ENCODE measurements at places on chromosomes 4 and X.

- no peak for DNase-seq
Observed at GRCh38 chr4:76749355-76749754, 148.6 kb downstream of the SOWAHB start.

DNA sequence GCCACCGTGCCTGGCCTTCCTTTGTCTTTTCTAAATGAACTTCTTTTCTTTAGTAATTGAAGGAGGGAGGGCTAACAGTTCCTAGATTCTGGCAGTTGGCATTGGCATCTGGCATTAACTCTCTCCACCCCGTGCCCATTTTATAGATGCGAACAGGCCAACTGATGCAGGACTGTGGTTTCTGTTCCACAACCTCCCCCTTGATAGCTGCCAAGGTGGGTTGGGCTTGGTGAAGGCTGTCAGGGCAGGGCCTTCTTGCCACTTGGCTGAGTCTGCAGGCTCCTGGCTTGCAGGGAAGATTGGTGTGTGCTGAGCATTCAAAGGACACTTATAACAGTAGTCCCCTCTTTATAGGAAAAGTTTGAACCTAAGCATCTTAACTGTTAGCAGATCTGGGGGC, 4.3 kb downstream of the SOWAHD start:
- no peak for DNase-seq

GRCh38 chr4:69951602-69952001, 13.9 kb downstream of the CSN2 start:
- no peak for DNase-seq

GRCh38 chr4:6732441-6733357, 16.7 kb downstream of the BLOC1S4 start:
- DNase-seq = no peak

All from activated CD8-positive, alpha-beta memory T cell treated with anti-CD3 and anti-CD28 coated beads for 24 hours (primary cell).